ENCODE measurements at places on chromosomes 2 and 18.

GRCh38 chr18:3689091-3689490, 239.1 kb downstream of the TGIF1 start:
- DNase-seq: no peak

DNA sequence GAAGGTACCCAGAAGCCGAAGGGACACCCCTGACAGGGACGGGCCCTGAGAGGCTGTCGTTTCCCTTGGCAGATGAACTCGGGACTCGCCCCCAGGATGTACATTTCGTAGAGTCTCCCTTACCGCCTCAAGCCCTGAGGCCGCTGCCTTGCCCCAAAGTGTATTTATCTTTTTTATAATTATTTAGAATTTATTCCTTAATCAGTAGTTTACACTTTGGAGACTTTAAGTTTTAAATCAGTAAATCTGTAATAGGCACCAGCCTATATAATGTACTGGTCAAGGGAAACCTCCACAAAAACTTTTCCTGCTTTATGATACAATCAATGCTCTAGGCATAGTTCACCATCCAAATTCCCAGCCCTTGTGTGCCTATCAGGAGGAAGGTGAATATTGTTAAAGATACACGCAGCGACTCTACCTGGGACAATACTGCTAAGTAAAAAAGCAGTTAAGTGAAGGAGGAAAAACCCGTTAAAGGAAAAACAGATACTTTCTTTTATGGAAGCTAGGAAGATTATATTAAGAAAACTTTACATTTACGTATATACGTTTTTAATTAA, 848 bp downstream of the VRK2 start:
- no peak for DNase-seq

- DNase-seq: no peak
These were observed 46.9 kb downstream of the PLEKHB2 start for GRCh38 chr2:131152074-131152473.

GRCh38 chr18:8828798-8829197, 123.4 kb downstream of the MTCL1 start:
- DNase-seq: no peak

DNA sequence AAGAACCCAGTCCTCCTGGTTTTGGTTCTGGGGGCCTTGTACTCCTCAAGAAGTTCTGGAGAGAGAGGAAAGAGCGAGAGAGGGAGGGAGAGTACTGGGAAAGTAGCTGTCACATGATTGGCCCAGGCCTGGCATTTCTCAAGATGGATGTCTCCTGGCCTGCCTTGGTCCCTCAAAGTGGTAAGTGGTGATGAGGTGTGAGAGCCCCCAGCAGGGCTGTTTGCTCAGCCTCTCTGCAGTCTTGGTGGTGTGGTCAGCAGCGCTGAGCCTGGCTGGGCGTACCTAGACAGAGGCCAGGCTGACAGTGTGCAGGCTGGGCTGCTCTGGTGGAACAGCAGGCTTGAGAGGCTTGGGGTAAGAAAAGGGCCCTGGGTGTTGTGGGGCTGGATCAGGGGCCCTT, 2.5 kb downstream of the SPEG start:
- DNase-seq: no peak
